ENCODE measurements at places on chromosomes 3 and 15. TPM values are rescaled to one million over a fixed set of nuclear protein-coding genes. Genes with fewer than 3 reads are reported as not detected.

The ITIH4 gene
- 3.7 TPM for total RNA-seq

The BSN gene
- 0.93 TPM for total RNA-seq

The ACTC1 gene
- not detected for total RNA-seq

The DLL4 gene
- 3.4 TPM for total RNA-seq

The CSPG4 gene
- 0.20 TPM for total RNA-seq

The SLC2A2 gene
- 4.0 TPM for total RNA-seq

The GOLGA6B gene
- total RNA-seq = not detected

The SMCO1 gene
- not detected for total RNA-seq

The SCAANT1 gene
- not detected for total RNA-seq

The TMF1 gene
- 30.2 TPM for total RNA-seq

The SCG3 gene
- not detected for total RNA-seq

The HGD gene
- total RNA-seq = 102 TPM

The GRK7 gene
- total RNA-seq = not detected

The GOLGA8N gene
- 0.41 TPM for total RNA-seq

The ARL6IP5 gene
- total RNA-seq = 32.1 TPM

The BCL2A1 gene
- not detected for total RNA-seq

The CFAP20DC gene
- total RNA-seq = 2.2 TPM

The PPP1R14D gene
- not detected for total RNA-seq

The CCR9 gene
- total RNA-seq = not detected

The FANCD2OS gene
- not detected for total RNA-seq

The CX3CR1 gene
- total RNA-seq = 0.61 TPM

The SLC24A5 gene
- not detected for total RNA-seq

The SLC9C1 gene
- 0.23 TPM for total RNA-seq

The CD86 gene
- not detected for total RNA-seq

The LTF gene
- not detected for total RNA-seq

The CEMIP gene
- 0.07 TPM for total RNA-seq

The MME gene
- 0.52 TPM for total RNA-seq

The PAK6 gene
- 20.7 TPM for total RNA-seq

The MYZAP gene
- total RNA-seq = 4.3 TPM

The RAD51 gene
- total RNA-seq = 47.0 TPM

The KIF15 gene
- 22.4 TPM for total RNA-seq

The KIF7 gene
- total RNA-seq = 8.2 TPM

The GOLGA6L7 gene
- total RNA-seq = not detected

The CCR1 gene
- total RNA-seq = 2.9 TPM

The CCDC54 gene
- not detected for total RNA-seq
